ENCODE measurements at places on chromosomes 1 and 21.
A peak's percentile ranks its signal among the peaks of the same experiment; 100 is the strongest.

GRCh38 chr21:41706678-41707077, 60.2 kb downstream of the RIPK4 start:
- no peaks in the 10 kb centered on the region for H3K36me3 ChIP-seq
- no peaks in the 10 kb centered on the region for H3K27me3 ChIP-seq
- H3K4me3 ChIP-seq: no peak overlapping the region
- H3K4me1 ChIP-seq: peaks cover 84% of the 10 kb centered on the region

- H3K27ac ChIP-seq: no peak overlapping the region
- H3K4me3 ChIP-seq: no peak overlapping the region
- H3K4me1 ChIP-seq: peaks cover 16% of the 10 kb centered on the region
- no peaks in the 10 kb centered on the region for H3K27me3 ChIP-seq
Observed at GRCh38 chr1:227758366-227758765, 23.1 kb downstream of the SNAP47 start.

DNA sequence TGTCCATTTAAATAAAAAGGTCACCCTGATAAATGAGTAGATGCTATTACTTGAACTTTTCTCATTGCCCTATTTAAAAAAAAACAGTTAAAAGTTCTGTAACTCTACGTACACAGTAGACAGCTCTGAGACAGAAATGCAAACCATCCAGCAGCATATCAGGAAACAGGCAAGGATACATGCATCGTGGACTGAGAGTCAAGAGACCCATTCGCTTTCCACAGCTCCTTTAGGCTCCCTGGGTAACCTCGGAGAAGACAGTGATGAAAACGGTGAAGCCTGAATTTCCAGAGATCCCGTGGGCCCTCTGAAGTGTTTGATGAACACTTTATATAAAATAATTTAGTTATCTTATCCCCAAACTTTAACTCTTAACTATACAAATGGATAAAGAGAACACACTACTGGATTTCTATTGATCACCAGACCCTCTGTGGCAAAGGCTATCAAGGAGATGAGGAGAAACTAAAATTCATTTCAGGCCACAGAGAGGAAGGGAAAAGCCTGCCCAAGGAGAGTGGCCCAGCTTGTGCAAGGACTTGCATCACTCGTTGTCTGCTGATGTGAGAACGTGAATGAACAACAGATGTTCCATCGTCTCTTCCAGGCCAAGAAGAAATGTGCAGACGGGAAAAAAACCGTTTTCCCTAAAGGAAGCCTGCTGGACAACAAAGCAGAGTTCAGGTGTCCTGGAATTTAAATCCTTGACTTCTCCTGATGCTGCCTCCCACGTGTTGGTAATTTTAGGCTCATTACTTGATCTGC, 131.0 kb downstream of the TGFBR3 start:
- peak overlapping the region; percentile 84 for H3K27ac ChIP-seq
- H3K36me3 ChIP-seq: no peaks in the 10 kb centered on the region
- DNase-seq: no peak
- H3K4me1 ChIP-seq: no peaks in the 10 kb centered on the region
- H3K4me3 ChIP-seq: no peak overlapping the region

GRCh38 chr1:205978676-205979075, 24.5 kb downstream of the RAB7B start:
- H3K27me3 ChIP-seq: peaks cover 7% of the 10 kb centered on the region
- DNase-seq: no peak
- H3K4me3 ChIP-seq: no peak overlapping the region
- H3K36me3 ChIP-seq: peaks cover 55% of the 10 kb centered on the region

DNA sequence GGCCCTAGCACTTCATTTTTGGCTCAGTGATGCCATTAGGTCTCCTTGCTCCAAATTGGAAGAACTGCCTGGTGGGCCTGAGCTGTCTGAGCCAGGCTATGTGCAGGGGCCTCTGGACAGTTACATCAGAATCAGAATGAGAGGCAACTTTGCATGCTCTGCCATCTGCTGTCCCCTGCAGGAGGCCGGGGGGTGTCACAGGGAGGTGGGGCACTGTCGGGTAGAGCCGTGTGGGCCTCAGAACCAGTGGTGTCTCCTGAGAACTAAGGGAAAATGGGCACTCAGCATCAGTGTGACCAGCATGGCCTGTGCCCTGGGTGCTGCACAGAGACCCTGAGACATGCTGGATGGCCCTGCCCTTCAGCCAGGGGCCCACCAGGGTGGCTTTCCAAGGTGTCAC, 47.0 kb upstream of the COL6A1 start:
- H3K4me3 ChIP-seq: no peak overlapping the region
- no peaks in the 10 kb centered on the region for H3K27me3 ChIP-seq
- no peak for DNase-seq
- H3K36me3 ChIP-seq: no peaks in the 10 kb centered on the region
- H3K27ac ChIP-seq: no peak overlapping the region

DNA sequence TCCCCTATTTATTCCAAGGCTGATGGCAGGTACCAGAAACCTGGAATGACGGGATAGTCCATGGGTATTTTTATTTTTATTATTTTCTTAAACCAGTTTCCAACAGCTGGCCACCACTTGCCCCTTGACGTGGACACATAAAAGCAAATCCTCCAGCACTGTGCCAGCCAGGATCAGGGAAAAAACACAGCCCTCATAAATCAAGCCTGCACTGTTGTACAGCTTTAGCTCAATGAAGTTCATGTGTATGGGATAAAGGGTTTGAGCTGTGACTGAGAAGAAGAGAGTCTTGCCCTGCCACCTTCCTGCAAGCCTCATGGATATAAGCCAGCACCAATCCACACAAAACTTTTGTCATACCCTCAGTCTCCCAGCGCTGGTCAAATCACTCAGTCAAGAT, 303.8 kb upstream of the SPAG17 start:
- no peak overlapping the region for H3K27ac ChIP-seq
- no peaks in the 10 kb centered on the region for H3K4me1 ChIP-seq
- H3K36me3 ChIP-seq: no peaks in the 10 kb centered on the region
- no peak overlapping the region for H3K4me3 ChIP-seq
- no peak for DNase-seq
- no peaks in the 10 kb centered on the region for H3K27me3 ChIP-seq

DNA sequence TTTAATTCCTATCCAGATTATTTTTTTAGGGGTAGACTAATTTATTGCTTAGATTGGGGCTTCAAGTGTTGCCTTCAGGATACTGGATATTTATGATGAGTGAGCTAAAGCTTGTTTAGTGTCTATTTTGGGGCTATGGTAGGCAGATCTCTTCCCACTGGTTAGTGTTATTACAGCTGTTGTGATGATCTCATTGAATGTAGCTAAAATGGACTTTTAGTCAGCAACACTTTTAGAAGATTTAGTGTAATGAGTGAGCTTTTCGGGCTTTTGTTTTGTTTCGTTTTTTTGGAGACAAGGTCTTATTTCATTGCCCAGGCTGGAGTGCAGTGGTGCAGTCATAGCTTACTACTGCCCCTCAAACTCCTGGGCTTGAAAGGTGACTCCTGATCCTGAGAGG, 14.2 kb downstream of the THRAP3 start:
- H3K36me3 ChIP-seq: peaks cover 57% of the 10 kb centered on the region
- H3K4me3 ChIP-seq: no peak overlapping the region
- H3K27me3 ChIP-seq: no peaks in the 10 kb centered on the region
- no peak for DNase-seq
- no peak overlapping the region for H3K27ac ChIP-seq
- peaks cover 80% of the 10 kb centered on the region for H3K4me1 ChIP-seq

DNA sequence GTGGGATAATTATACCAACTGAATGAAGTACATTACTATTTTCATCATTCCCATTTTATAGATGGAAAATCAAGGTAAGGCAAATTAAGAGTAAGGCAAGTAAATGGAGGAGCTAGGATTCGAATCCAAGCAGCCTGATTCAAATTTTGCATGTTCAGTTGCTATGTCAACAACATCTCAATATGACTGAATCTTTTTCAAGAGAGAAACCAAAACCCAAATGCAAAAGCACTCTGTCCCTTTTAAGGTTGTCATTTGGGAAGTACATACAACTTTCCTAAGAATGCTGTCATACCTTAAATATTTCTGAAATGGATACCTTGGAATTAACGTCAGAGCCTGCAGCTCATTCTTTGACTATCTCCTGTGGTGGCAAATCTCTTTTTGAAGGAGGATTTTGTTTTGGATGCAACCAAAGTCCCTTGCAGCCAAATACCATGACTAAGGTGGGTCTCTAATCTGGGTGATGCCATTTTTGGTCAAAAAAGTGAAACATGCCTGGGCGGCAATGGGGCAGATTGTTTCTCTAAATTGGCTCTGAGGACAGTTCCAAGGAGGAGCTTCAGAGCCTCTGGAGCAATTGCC, 25.4 kb downstream of the ADAMTS1 start:
- no peak for DNase-seq
- H3K27me3 ChIP-seq: no peaks in the 10 kb centered on the region
- H3K4me3 ChIP-seq: no peak overlapping the region
- no peak overlapping the region for H3K27ac ChIP-seq
- no peaks in the 10 kb centered on the region for H3K36me3 ChIP-seq

DNA sequence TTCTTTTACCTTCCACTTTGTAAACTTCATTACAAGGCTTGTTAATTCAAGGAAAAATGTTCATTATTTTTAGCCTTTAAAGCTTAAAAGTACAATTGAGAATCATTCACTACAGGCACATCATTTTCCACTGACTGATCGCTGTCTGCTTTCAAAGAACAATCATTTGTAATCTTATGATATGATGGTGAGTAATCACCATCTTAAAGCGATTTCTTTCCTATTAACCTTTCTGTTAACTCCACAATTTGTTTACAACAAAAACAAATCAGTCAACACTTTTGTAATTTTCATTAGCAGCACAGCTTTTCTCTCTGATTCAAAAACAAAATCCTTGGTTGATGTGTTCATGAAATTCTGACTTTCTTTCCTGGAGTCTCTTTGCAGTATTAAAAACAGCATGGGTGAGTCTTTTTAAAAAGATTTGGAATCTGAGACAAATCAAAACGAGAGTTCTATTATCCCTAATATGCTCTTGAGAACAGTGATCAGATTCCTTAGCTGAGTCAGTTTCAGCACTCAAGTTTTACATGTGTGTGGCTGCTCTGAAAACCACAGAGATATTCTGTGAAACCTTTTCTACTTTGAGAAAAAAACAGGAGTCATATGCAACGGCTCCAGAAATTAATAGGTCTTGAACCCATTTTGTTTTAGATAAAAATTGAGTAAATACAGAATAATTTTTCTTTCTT, 145.8 kb upstream of the TMPRSS15 start:
- H3K4me1 ChIP-seq: no peaks in the 10 kb centered on the region
- no peaks in the 10 kb centered on the region for H3K27me3 ChIP-seq
- no peak for DNase-seq
- no peak overlapping the region for H3K4me3 ChIP-seq
- H3K36me3 ChIP-seq: no peaks in the 10 kb centered on the region
- no peak overlapping the region for H3K27ac ChIP-seq

- H3K4me3 ChIP-seq: no peak overlapping the region
- no peak for DNase-seq
- H3K36me3 ChIP-seq: no peaks in the 10 kb centered on the region
- H3K4me1 ChIP-seq: peaks cover 1% of the 10 kb centered on the region
- H3K27ac ChIP-seq: no peak overlapping the region
Observed at GRCh38 chr1:183164340-183164739, 21.7 kb upstream of the LAMC2 start.

DNA sequence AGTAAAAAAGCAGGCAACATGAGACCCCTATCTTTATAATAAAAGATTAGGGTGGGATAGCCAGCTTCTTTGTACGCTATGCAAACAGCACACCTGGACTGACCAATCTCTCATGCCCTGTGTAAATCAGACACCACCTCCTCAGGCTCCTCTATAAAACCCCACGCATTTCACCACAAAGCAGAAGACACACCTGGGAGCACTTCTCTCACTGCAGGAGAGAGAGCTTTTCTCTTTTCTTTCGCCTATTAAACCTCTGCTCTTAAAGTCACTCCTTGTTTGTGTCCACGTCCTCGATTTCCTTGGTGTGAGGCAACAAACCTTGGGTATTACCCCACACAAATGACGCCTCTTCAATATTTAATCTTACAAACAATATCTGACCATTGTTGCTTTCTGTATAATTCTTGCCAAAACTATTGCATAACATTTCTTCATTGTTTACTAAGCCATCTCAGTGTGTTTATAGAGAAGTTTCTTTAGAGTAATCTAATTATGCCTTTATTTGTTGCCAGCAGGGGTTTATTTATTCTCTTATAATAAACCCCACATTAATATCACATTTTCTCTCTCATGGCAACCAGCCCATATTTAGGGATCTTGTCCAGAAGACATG, 31.6 kb upstream of the NUF2 start:
- H3K36me3 ChIP-seq: no peaks in the 10 kb centered on the region
- H3K4me3 ChIP-seq: no peak overlapping the region
- no peak for DNase-seq
- peak overlapping the region; percentile 37 for H3K27ac ChIP-seq
- H3K4me1 ChIP-seq: peaks cover 12% of the 10 kb centered on the region

DNA sequence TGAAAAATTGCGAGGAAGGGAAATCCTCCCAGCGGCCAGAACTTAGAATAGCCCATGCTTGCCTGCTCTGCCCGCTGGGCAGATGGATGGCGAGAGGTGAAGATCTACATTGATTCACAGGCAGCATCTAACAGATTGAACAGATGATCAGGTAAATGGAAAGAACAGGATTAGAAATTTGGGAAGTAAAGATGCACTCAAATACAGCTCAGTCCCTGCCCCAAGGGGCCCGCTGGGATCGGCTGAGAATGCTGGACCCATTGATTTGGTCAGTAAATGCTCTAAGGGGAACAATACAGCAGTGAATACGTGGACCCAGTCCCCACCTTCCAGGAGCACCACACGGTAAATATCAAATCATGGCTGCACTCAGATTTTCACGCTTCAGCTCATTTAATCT, 248.2 kb downstream of the MATN1 start:
- H3K27me3 ChIP-seq: no peaks in the 10 kb centered on the region
- H3K36me3 ChIP-seq: no peaks in the 10 kb centered on the region
- no peaks in the 10 kb centered on the region for H3K4me1 ChIP-seq
- no peak overlapping the region for H3K27ac ChIP-seq
- DNase-seq: no peak
- no peak overlapping the region for H3K4me3 ChIP-seq

DNA sequence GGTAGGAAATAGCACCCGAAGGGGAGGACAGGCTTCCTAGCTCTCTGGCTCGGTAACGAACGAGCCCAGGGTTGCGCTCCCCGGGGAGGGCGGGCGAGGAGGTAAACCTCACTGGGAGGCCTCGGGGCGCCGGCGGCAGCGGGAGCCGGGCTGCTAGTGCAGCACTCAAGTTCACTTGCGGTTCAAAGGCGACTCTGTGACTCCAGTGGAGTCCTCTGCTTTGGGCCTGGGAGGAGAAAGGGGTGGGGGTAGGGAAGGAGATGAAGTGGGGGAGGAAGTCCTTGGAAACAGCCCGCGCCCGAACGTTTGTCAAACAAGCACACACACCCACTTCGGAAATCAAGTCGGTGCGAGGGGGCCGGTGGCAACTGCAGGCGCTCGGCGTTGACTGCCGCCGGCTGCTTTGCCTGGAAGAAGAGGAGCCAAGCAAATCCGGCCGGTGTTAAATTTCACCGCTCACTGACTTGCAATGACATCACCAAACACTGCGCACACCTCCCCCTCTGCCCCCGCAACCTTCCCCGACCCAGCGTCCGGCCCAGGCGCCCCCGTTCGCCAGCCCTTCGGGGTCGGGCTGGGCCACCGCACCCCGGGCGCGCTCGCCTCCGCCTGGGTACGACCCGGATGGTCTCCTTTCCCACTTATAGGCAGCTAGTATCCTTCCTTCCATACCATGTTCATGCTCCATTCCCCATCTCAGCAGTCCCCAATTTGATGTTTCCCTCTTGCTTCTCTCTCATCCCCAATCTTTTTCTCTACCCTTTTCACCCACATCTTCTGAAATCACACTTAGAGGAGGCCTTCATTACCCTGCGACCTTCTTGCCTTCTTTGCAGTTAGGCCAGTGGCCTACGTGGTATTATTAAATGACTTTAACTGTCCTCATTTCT, at the start of gene COL24A1:
Gene COL24A1 (minus strand): TSS at position 207 of the 890 bp plus-strand sequence. CDS start 376 bp downstream, outside the sequence.
- no peak for DNase-seq
- no peaks in the 10 kb centered on the region for H3K27me3 ChIP-seq

Measured in esophagus squamous epithelium (tissue), 5 donors.